Mucosa of descending colon (tissue), 3 donors: ENCODE measurements at places on chromosomes 2 and 18.

DNA sequence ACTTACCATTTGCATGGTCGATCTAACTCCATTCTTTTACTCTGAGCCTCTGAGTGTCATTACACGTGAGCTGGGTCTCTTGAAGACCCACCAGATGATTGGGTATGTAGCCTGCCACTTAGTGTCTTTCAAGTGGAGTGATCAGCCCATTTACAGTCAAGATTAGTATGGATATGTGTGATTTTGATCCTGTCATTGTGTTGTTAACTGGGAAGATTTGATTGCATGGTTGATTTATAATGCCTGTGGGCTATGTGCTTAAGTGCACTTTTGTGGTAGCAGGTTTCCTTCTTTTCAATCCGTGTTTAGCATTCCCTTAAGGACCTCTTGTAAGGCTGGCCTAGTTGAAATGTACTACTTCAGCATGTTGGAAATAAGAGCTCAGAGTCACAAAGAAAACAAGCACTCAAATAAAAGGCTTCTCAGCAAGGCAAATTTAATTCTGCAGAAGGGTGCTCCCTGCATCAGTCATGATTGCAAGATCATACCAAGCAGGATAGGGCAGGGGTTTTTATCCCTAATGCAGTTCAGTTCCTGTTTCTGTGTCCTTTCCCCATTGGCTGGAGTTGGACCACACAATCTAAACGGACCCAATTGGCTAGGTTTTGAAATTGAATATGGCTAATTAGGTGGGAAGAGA is 230.7 kb upstream of the SYT4 start:
- DNase-seq, result no peak

DNA sequence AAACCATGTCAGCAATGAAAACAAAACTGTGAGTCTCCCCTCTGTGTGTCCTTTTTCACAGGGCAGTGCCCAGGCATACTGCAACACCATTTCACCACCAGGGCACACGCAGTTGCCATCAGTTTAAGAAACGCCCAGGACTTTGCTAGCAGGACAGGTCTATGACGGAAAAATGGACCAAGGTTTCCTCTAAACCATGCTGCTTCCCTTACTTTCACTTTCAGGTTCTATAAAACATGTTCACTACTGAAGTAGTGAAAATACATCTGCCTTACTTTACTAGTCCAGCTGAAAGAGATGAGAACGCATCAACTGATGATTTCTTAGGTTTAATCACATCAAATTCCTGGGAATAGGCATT is 110.5 kb downstream of the TCF4 start:
- peak; percentile 9 for DNase-seq

DNA sequence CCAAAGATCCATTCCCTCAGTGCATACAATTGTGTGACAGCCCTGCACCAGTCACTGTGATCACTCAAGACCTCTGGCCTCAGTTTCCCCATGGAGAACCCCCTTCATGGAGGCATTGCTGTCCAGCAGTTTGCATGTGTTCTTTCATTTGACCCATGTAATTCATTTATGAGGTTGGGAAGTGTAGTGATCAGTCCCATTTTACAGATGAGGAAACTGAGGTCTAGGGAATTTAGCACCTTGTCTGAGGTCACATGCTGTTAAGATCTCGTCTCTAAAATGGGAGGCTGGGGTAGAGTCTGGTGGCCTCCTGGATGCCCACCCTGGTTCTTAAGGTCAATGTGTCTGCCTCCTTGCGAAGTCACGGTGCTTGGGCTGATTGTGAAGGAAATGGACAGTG is 19.1 kb downstream of the LDLRAD4 start:
- DNase-seq, result no peak

DNA sequence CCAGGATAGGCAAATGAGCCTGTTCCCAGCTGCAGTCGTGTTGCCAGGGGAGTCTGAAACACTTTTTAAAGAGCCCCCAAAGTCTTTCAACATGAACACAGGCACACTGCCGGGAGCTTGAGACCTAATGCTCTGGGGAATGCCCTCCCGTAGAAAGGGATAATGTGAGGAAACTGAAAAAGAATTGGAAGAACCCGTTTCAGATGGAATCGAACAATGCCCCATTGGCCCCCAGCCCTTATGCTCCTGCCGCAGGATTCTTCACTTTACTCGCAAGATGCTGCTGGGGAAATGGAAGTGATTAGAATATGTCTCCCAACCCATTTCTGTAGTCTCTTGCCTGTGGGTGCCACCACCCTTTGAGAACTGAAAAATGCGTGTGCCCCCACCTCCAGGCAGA is 136.3 kb upstream of the GATA6 start:
- DNase-seq, result no peak
